AG09309 (cell line): ENCODE measurements at places on chromosomes 12 and 14.

DNA sequence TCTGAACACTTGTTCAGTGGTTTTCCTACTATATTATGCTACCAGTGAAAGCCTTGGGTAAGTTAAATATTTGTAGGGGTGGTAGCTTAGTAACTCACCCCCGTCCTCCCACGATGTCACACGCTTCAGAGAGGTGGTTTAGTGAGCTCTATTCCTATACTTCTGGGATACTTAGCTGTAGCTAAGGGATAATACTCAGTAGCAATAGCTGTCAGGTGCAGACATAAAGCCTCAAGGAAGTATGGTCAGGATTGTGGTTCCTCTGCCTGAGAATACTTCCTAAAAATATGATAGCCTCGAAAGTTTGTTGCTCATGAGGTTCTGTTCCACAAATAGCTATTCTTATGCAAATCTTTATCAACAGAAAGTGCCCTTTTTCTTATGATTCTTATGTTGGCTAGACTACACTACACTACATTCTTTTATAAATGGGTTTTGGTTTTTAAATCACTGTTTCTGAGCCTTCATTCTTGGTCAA is 11.9 kb downstream of the DLST start:
- DNase-seq: no peak

GRCh38 chr14:92613008-92613658 is 99.6 kb downstream of the RIN3 start:
- DNase-seq: no peak

DNA sequence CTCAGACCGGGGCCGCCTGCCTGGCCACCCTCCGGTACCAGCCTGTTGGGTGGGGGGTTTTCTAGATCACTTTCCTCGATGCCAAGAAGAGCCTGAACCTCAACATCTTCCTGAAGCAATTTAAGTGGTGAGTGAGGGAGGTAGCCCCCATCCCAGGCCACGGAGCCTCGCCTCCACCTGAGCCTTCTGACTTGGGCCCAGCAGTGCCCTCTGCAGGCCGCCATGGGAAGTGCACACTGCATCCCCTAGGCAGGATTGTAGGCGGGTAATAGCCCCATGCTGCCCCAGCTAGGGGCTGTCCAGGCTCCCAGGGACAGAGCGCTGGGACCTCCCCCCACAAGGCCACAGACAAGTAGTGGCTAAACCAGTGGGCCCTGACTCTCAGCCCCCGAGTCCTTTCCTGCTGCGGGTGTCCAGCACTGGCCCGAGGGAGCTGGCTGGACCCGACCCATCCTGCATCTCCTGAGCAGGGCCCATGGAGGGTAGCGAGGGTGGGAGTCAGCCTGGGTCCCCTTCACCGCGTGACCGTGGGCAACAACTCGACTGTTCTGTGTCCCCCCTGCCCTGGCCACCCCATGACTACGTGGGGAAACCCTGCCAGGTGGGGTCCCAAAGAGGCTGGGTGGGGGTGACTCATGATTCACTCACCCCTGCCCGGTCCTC is 15.3 kb upstream of the ADSS1 start:
- DNase-seq: no peak

DNA sequence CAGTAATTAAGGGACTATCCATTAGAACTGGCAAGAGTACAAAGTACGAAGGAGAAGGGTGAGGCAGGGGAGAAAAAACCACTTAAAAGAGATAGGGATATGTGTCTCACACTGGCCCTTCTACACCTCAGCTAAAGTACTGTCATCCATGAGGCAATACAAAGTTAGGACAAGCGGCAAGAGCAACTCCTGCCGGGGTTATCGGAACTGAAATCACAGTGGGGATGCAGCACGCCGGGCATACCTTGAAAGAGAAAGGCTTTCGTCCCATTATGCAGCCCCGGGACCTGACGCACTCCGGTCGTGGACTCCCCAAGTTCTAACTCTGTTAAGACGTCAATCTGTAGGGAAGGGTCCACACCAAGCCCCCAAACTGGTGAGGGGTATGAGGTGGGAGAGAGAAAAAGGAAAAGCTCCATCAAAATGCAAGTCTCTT is 1.1 kb downstream of the NELL2 start:
- DNase-seq: no peak

- DNase-seq: peak; percentile 35
Measured at GRCh38 chr14:60753264-60754119, 18.9 kb downstream of the MNAT1 start.

- DNase-seq: peak; percentile 34
Measured at GRCh38 chr12:29073631-29074239, 75.3 kb upstream of the FAR2 start.

DNA sequence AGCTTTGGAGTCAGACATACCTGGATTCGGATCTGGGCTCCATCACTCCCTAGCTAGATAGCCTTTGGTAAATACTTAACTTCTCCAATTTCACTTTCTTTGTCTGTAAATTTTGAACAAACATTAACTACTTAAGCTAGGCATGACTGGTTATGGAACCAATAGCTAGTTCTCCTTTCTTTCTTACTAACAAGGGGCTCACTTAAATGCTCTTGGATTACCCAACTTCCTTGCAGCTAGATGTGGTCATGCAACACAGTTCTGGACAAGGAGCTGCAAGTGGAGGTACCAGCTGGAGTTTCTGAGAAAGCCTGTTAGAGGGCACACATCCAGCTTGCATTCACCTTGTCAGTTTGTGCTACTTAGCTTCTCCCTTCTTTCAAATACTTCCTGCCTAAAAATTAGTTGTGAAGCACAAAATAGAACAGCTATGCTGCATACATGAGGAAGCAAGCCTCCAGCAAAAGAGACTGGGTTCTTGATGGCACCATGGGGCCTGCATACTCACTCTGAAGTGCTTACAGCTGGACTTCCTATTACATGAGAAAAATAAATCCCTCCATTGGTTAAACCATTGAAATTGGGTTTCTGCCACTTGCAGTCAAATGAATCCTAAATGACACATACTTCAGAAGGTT is 210.1 kb upstream of the EEA1 start:
- no peak for DNase-seq
